ENCODE measurements at places on chromosomes 5 and 9.

GRCh38 chr5:77981820-77982219, 205.7 kb upstream of the TBCA start:
- no peak for DNase-seq

DNA sequence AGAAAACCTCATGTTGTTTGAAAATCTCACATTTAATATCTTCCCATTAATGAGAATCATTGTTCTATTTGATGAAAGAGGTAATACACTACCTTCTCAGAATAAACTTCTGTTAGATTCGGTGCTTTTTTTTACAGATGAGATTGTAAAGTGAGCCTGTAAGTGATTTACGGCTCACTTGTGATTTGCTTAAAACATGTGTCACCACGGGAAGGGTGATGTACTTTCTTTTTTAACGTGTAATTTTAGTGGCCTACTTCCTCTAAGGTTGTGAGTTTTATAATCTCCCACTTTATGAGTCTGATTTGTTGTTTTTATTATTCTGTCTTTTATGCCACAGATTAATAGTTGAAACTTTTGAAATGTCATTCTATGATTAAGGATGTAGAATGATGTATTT, 15.9 kb downstream of the ANXA1 start:
- DNase-seq: no peak

GRCh38 chr9:129887334-129888292, 52.4 kb downstream of the USP20 start:
- DNase-seq: no peak

GRCh38 chr5:89536020-89536419, 653.0 kb upstream of the MEF2C start:
- no peak for DNase-seq

DNA sequence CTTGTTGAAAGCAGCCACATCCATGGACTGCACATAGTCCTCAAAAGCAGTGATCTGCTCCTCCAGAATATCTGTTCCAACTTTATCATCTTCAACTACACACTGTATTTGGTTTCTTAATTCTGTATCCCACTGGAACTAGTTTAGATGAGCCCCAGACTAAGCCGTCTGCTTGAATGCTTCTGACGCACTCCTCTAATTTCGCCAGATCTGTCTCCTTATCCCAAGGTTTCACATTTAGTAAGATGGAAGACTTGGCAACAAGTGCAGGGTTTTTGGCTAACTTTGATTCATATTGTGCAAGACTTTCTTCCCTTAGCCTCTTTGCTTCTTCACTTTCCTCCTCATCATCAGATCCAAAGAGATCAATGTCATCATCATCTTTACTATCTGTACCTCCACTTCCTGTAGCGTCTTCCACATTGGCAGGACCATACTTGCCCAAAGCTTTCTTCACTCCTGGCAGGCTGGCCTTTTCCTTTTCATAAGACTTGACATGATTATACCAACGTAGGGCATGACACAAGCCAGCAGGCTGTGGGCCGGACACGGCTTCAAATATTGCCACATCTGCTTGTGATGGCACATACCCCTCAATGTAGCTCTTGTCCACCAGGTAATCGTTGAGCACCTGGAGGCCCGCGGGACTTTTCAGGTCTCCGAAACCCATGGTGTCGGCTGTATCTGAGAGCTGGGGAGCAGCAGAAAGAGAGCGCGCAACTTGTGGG, 56.2 kb upstream of the PIK3R1 start:
- no peak for DNase-seq

DNA sequence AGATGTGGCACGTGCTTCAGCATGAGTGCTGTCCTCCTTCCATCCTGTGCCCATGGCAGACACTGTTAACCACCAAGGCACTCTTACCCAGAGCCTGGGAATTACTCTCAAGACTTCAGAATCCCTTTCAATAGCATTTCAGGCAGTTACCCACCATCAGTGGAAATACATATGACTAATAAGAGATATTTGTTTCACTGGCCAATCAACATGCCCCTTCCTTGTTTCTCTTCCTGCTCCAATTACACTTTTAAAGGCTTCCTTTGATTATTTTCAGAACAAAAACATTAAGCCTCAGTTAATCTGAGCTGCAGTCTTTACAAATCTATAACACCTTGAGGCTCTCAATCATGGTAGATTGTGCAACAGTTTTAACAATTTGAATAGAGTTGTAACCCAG, 70.8 kb downstream of the PRELID2 start:
- no peak for DNase-seq

GRCh38 chr5:36743891-36744772, 132.4 kb upstream of the NIPBL start:
- DNase-seq: no peak

DNA sequence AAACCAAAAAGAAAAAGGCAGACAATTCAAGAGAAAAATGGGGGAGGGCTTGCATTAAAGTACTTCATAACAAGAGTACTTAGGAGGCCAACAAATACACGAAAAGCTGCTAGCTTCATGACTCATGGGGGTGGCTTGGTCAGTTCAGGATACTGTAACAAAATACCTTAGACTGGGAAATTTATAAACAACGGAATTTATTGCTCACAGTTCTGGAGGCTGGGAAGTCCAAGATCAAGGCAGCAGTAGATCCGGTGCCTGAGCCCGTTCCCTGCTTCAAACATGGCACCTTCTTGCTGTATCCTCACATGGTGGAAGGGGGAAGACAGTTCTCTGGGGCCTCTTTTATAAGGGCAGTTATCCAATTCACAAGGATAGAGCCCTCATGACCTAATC, 111.4 kb downstream of the C9orf50 start:
- no peak for DNase-seq

DNA sequence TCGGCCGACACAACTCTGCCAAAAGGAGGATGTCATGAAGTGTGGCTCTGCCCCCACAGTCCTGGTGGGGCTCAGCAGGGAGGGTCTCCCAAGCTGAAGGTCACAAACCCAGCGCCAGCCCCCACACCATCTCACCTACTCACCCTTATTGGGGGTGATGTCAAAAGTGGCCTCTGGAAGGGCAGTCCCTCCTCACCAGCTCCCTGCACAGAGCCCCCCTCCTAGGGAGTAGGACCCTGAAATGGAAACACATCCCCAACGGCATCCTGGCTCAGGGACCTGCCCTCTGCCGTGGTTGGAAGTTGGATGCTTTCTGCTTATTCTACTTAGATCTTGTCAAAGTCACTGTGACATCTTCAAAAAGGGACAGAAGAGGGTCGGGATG, 89.5 kb downstream of the NSUN2 start:
- no peak for DNase-seq

DNA sequence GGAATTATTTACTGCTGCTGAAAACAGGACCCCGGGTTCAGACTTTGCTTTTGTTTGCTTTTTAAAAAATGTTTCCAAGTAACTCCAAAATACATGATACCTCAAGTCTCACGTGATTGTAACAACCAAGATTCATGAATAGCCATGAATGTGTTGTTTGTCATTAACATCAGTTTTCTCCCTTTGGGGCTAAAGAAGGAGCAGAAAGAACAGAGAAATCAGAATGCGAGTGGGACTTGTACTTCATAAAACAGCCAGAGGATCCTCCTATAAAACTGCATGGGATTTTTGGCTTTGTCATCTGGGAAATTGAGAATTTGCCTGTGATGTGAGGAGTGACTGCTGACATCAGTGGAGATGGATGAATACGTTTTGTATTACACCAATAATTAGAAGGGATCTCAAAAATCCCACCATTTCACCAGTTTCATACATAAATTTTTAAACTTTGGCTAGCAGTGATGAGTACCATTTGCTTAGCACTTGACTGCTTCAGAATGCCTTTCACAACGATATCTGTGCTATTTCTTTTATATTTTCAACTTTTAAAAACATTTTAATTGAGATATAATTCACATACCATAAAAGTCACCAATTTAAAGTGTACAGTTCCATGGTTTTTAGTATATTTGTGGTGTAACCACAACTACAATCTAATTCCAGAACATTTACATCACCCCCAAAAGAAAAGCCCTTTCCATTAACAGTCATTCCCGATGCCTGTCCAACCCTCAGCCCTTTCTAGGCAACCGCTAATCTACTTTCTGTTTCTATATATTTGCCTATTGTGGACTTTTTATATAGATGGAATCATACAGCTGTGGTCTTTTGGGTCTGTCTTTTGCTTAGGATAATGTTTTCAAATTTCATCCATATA, 126.9 kb upstream of the ANKRD55 start:
- no peak for DNase-seq

DNA sequence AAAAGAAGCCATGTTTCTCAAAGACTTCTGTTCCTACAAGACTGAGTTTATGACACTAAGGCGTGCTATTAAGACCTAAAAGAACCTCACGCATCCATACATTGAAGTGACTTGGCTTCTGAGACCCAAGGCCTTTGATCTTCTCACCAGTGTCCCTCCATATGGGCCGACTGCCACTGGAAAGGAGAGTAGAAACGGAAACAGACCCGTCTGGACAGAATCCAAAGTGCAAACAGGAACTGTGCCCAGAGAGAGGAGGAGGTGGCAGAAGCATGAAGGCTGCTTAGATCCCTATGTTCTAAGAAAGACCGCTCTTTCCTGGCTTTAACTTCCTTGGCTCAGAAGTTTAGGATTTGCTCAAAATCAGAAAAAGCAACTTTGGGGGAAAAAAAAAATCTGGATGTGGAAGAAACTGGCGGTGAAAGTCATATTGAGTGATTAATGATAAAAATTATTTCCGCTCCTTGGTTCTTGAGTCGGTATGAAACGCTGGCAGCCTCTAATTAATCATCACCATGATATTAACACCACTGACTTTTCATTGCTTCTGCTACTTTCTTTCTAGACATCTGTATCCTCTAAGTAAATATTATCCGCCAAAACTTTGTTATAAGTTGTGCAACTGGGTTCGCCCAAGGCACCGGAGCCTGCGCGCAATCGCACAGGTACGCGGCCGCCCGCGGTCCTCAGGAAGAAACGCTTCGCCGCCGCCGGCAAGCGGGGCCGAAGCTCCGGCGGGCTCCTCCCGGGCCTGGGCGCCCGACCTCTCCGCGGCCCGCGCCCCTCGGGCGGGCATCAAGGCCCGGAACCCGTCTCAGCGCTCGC, 726 bp downstream of the DAP start:
- no peak for DNase-seq

DNA sequence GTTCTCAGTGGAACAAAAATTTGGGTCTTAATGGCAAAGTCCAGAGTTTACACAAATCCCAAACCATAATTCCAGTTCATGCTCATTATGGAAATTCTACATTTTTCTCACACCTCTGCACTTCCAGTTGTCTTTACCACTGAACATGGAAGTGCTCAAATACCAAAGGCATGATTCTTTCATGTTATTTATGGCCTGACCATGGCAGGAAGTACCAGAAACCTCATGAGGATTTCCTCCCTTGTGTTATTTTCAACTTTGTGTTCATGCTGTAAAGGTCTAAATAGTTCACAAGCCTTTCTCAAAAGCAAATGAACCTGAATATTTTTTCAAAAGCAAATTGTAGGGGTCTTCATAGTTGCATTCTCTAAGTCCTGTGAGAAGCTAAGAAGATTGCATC, 82.0 kb upstream of the ITGA1 start:
- no peak for DNase-seq
